ENCODE measurements at places on chromosomes 1 and 21.

- DNase-seq, result no peak
Observed at GRCh38 chr1:59504276-59504675, 207.4 kb downstream of the FGGY start.

DNA sequence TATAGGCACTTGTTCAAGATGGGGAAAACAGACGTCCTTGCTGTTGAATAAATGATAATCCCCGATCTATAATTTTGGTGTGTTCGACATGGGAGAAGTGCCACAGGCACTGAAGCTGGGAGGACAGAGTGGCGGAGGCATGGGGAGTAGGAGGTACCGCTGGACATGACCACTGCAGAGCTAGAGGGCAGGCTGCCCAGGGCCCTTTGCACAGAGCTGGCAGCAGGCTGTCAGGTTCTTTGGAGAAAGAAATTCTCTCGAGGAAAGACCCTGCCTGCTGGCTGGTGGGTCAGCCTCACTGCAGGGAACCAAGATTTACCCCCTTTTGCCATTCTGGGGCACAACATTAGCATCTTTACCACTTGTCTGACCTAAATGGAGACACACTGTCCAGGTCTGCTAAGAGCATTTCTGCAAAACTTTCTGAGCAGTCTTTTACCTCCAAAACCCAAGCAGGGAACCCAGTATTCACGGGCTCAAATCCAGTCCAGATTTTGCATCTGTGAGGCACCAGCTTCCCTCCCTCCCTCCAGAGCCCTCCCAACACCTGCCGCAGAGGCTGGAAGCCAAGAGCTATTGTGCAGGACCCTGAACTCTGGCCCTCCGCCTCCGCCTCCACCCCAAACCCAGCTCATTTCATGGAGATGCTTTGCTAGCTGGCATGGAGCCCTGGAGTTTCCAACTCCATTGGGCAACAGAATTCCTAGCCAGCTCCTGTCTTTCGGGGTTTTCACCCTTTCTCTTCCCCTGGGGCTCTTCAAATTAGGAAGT lies 142.3 kb downstream of the PLXNA2 start:
- no peak for DNase-seq

GRCh38 chr1:154783976-154784375 lies 86.1 kb downstream of the KCNN3 start:
- DNase-seq, result no peak

- no peak for DNase-seq
Observed at GRCh38 chr1:4636644-4637380, 17.6 kb upstream of the AJAP1 start.

DNA sequence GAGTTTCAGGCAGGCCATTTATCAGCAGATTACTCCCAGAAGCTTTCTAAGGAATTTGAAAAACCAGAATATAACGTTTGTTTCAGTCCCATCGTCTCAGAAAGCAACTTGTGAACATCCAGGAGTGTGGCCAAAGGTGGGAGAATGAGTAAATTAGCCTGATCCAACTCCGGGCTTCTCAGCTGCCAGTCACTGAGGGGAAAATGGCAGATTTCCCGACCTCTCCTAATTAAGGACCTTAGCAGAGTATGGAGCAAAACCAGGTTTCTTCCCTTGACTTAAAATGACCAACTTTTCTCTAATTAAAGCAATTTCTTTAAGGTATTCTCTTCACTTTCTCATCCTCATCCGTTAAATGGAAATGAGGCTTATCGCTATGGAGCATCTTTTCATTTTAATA lies 1.0 kb downstream of the CORT start:
- no peak for DNase-seq

Data from AG04450 (cell line).